Astrocyte (in vitro differentiated cells and primary cell): ENCODE measurements at places on chromosomes 11 and 22.
A peak's percentile ranks its signal among the peaks of the same experiment; 100 is the strongest.

DNA sequence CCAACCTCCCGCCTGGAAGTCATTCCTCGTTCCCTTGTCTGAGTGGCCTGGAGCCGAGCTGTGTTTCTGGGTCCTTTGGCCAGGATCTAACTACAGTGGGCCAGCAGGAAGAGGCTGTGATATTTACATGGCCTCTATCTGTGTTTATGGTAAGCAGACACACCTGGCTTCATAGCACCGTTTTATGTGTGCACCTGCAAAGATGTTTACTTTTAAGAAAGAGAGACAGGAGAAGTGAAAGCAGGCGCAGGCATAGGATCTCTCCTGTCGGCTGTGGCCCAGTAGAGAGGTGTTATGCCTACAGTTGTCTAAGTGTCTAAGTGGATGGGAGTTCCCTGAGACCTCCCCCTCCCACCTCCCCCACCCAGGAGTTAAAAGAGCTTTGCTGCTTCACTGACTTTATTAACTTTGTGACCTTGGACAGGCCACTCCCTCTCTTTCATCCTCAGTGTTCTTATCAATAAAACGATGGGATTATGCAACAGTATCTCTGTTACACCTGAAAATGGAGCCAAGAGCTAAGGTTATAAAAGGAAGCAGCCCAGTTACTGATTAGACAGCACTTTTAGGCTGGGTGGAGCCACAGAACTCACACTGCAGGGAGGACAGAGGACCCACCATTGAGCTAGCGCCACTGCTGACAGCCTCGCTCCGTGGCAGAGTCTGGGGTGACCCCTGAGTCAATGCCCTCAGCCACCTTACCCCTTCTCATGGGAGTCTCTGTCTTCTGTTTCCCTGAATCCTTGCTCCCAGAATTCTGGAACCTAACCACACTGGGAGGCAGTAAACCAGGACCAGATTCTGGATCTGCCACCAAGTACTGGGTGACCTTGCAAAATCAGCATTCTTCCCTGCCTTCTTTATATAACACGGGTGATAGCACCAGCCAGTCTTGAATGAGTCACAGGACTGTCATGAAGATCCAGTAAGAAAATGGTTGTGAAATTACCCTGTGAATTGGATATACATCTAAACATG is 22.0 kb downstream of the ST14 start:
- no peaks in the 10 kb centered on the region for H3K4me1 ChIP-seq
- H3K27me3 ChIP-seq, result no peaks in the 10 kb centered on the region
- DNase-seq, result peak; percentile 61
- no peaks in the 10 kb centered on the region for H3K36me3 ChIP-seq
- no peak overlapping the region for H3K4me3 ChIP-seq

DNA sequence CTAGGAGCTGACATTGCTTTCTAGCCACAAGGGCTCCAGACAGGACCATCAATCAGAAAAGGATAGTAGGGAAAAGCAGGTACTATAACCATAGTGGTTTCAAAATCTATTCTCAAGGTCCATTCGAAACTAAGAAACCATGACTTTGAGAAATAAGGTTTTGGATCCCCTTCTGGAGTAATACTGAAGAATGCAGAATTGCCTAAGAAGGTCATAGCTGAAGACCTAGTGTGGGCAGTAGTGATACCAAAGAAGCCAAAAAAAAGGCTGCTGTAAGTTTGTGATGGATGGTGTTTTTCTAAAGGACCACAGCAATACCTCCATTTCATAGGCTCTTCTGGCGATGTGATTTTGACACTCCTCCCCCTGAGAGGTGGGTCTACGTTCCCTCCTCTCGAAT is 163.1 kb downstream of the MAML2 start:
- no peaks in the 10 kb centered on the region for H3K36me3 ChIP-seq
- H3K4me1 ChIP-seq, result no peaks in the 10 kb centered on the region
- H3K4me3 ChIP-seq, result no peak overlapping the region
- H3K27ac ChIP-seq, result no peak overlapping the region
- no peak for DNase-seq
- H3K27me3 ChIP-seq, result no peaks in the 10 kb centered on the region

DNA sequence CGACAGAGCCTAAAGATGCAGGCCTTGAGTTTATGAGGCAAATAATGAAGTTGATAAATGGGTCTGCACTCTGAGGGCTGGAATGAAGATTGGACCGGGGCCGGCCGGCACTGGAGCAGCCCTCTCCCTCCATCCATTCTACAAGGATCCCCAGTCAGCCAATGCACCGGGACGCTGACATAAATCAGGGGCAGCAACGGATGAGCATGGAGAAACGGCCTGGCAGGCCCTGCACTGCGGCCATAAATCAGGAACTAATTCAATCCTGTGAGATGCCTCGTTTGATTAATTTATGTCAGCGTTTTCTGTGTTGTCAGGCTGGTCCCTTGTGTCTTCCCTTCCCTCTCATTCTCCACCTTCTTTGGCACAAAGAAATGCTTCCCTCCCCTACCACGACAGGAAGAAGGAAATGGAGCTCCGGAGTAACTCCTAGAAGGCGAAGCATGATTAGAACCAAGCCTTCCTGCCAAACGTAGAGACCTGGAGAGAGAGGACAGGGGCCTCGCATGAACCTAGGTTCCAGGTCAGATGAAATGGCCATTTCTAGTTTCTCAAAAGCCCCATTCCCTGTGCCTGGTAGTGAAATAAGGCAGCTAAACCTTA is 358.4 kb downstream of the OPCML start:
- no peak for DNase-seq
- no peaks in the 10 kb centered on the region for H3K4me1 ChIP-seq
- no peaks in the 10 kb centered on the region for H3K36me3 ChIP-seq
- no peaks in the 10 kb centered on the region for H3K27me3 ChIP-seq
- no peak overlapping the region for H3K4me3 ChIP-seq

GRCh38 chr11:14310679-14311078 is 48.3 kb downstream of the RRAS2 start:
- H3K4me3 ChIP-seq, result no peak overlapping the region
- no peak overlapping the region for H3K27ac ChIP-seq
- no peaks in the 10 kb centered on the region for H3K27me3 ChIP-seq

- H3K36me3 ChIP-seq, result peaks cover 6% of the 10 kb centered on the region
- H3K4me3 ChIP-seq, result peak overlapping the region; percentile 66
- peaks cover 13% of the 10 kb centered on the region for H3K4me1 ChIP-seq
- H3K27me3 ChIP-seq, result no peaks in the 10 kb centered on the region
- peak overlapping the region; percentile 58 for H3K27ac ChIP-seq
Observed at GRCh38 chr22:50199829-50200460, 866 bp upstream of the SELENOO start.

GRCh38 chr22:44686873-44687600 is 15.0 kb upstream of the PRR5 start:
- H3K27me3 ChIP-seq, result no peaks in the 10 kb centered on the region
- H3K4me1 ChIP-seq, result peaks cover 21% of the 10 kb centered on the region
- no peaks in the 10 kb centered on the region for H3K36me3 ChIP-seq
- H3K4me3 ChIP-seq, result no peak overlapping the region

DNA sequence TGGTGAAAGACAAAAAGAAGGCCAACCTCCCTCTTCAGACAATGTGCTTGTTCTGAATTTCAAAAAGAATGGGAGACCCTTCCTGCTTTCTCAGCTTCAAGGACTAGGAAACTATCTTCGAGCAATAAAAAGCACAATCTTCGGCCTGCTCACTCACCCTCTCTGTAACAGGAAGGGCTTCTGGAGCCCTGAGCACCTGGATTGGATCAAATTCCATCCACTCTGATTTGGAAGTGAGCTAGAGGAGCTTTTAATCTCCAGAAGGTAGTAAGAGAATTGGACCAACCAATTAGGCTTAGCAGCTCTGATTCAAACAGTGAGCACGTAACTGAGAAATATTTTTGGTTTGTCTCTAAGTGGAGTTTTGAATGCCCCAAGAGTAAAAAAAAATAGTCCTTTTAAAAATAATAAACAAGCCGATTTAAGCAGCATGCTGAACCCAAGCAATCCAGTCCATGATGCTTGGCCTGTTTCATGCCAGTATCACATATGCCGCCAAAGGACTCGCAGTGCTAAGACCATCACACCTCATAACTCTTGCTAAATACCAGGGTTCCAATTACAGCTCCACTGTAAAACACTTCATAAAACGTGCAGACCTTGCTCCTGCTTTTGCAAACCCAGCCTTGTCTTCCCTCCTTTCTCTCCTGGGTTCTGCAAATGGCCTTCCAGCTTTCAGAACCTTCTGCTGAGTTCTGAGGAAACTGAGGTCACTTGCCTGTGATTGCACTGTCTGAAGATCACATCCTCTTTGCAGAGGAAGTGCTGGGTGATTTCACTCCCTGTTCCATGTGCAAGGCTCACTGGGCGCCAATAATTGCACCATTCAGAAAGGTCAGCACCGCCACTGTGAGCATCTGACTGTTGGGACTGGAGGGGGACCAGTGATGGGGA is 74.4 kb downstream of the SLC1A2 start:
- no peaks in the 10 kb centered on the region for H3K4me1 ChIP-seq
- H3K36me3 ChIP-seq, result no peaks in the 10 kb centered on the region
- no peak overlapping the region for H3K4me3 ChIP-seq
- no peaks in the 10 kb centered on the region for H3K27me3 ChIP-seq
- no peak overlapping the region for H3K27ac ChIP-seq
- DNase-seq, result no peak

DNA sequence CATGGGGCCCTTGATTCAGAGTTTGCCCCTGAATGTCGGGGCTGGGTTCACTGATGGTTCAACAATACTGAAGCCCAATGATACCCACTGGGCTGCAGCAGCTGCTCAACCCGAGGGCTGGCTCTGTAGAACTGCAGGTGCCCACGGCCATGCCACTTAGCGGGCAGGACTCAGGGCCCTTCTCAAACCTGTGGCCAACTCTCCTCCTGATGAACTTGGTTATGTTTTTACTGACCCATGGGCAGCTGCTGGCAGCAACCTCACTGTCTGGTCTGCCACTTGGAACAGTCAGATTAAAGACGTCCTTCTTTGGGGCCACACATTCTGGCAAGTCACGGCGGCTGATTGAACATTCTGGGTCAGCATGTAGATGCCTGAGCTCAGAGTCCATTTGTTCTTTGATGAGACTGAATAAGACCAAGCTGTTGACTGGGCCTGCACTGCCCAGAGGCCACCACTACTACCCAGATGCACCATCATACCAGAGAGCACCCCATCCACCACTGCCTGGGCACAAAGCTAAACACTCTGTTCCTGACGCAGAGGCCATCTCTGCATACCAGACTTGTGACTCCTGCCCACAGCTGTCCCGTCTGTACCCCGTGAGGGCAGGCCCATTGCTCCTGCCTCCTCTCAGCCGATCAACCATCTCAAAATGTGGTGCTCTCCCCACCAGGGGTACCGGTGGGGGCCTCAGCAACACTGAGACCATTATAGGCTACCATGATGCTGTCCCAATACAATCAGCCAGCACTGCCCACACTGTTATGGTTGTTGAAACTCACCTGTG is 67.8 kb downstream of the SHANK2 start:
- H3K27me3 ChIP-seq, result no peaks in the 10 kb centered on the region
- no peaks in the 10 kb centered on the region for H3K36me3 ChIP-seq
- H3K4me3 ChIP-seq, result no peak overlapping the region

DNA sequence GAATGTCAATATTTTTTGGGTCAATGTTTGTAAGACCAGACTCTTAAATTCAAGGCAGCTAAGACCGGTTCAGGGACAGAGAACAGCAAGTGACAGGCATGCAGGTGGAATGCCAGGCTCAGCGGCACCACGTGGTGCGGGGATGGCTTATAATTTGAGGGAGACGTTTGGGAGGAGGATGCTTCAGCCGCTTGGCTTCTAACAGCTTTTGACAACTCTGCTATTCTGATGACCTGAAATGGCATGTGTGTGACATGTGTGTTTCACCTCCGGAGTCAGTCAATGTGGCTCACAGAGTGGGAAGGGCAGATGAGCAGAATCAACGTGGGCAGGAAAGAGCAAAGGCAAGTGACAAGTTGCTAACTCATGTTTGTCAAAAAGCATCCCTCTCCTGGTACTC is 228.3 kb downstream of the KIRREL3 start:
- no peak overlapping the region for H3K4me3 ChIP-seq
- no peak for DNase-seq
- H3K4me1 ChIP-seq, result no peaks in the 10 kb centered on the region
- peaks cover 2% of the 10 kb centered on the region for H3K27me3 ChIP-seq

GRCh38 chr11:33060271-33060670 is 20.9 kb downstream of the TCP11L1 start:
- peaks cover 17% of the 10 kb centered on the region for H3K36me3 ChIP-seq
- H3K27me3 ChIP-seq, result no peaks in the 10 kb centered on the region
- H3K27ac ChIP-seq, result no peak overlapping the region
- peaks cover 11% of the 10 kb centered on the region for H3K4me1 ChIP-seq
- no peak for DNase-seq

GRCh38 chr22:35540595-35541253 is at the start of gene RASD2:
RASD2 (plus strand) TSS chr22:35540831; CDS start chr22:35546810, 5,979 bp downstream.
- peaks cover 38% of the 10 kb centered on the region for H3K27me3 ChIP-seq
- H3K4me3 ChIP-seq, result peak within 1 kb of the TSS; percentile 47
- DNase-seq, result no peak
- no peak within 1 kb of the TSS for H3K27ac ChIP-seq
- H3K36me3 ChIP-seq, result no peaks in the 10 kb centered on the region
- peaks cover 17% of the 10 kb centered on the region for H3K4me1 ChIP-seq

- no peak for DNase-seq
- no peaks in the 10 kb centered on the region for H3K27me3 ChIP-seq
- H3K4me3 ChIP-seq, result no peak overlapping the region
- no peaks in the 10 kb centered on the region for H3K4me1 ChIP-seq
- H3K36me3 ChIP-seq, result no peaks in the 10 kb centered on the region
- H3K27ac ChIP-seq, result no peak overlapping the region
Observed at GRCh38 chr22:47849576-47849975, 1087.1 kb downstream of the TBC1D22A start.

- H3K27ac ChIP-seq, result no peak overlapping the region
- no peak for DNase-seq
- H3K27me3 ChIP-seq, result peaks cover 3% of the 10 kb centered on the region
- no peaks in the 10 kb centered on the region for H3K36me3 ChIP-seq
- peaks cover 18% of the 10 kb centered on the region for H3K4me1 ChIP-seq
- no peak overlapping the region for H3K4me3 ChIP-seq
Observed at GRCh38 chr11:60870733-60871377, 3.5 kb downstream of the ZP1 start.

GRCh38 chr22:25105817-25106650 is 93.6 kb upstream of the CRYBB3 start:
- H3K27ac ChIP-seq, result no peak overlapping the region
- no peak for DNase-seq
- H3K27me3 ChIP-seq, result no peaks in the 10 kb centered on the region
- H3K36me3 ChIP-seq, result no peaks in the 10 kb centered on the region
- no peak overlapping the region for H3K4me3 ChIP-seq

- H3K36me3 ChIP-seq, result no peaks in the 10 kb centered on the region
- peaks cover 34% of the 10 kb centered on the region for H3K4me1 ChIP-seq
- no peak for DNase-seq
- H3K27ac ChIP-seq, result peak overlapping the region; percentile 60
- H3K27me3 ChIP-seq, result no peaks in the 10 kb centered on the region
- H3K4me3 ChIP-seq, result no peak overlapping the region
Observed at GRCh38 chr22:45784357-45785277, 113.0 kb downstream of the ATXN10 start.

- no peaks in the 10 kb centered on the region for H3K27me3 ChIP-seq
- no peak overlapping the region for H3K4me3 ChIP-seq
- no peaks in the 10 kb centered on the region for H3K36me3 ChIP-seq
- no peak for DNase-seq
- H3K27ac ChIP-seq, result no peak overlapping the region
- H3K4me1 ChIP-seq, result no peaks in the 10 kb centered on the region
Observed at GRCh38 chr11:124511745-124512144, 31.7 kb downstream of the OR8B12 start.

GRCh38 chr11:102680945-102681344 is 24.6 kb downstream of the MMP27 start:
- H3K27ac ChIP-seq, result no peak overlapping the region
- H3K36me3 ChIP-seq, result no peaks in the 10 kb centered on the region
- H3K4me1 ChIP-seq, result no peaks in the 10 kb centered on the region
- no peak overlapping the region for H3K4me3 ChIP-seq
- DNase-seq, result peak; percentile 3
- H3K27me3 ChIP-seq, result no peaks in the 10 kb centered on the region
